ENCODE measurements at places on chromosomes 13 and 19. TPM values are rescaled to one million over a fixed set of nuclear protein-coding genes. Genes with fewer than 3 reads are reported as not detected.

The ZNF69 gene
- total RNA-seq: 15.0 TPM

- peaks cover 8% of the 10 kb centered on the region for H3K4me1 ChIP-seq
- H3K27ac ChIP-seq: no peak overlapping the region
- no peaks in the 10 kb centered on the region for H3K36me3 ChIP-seq
Measured at GRCh38 chr13:100131863-100132574, 43.1 kb downstream of the PCCA start.

DNA sequence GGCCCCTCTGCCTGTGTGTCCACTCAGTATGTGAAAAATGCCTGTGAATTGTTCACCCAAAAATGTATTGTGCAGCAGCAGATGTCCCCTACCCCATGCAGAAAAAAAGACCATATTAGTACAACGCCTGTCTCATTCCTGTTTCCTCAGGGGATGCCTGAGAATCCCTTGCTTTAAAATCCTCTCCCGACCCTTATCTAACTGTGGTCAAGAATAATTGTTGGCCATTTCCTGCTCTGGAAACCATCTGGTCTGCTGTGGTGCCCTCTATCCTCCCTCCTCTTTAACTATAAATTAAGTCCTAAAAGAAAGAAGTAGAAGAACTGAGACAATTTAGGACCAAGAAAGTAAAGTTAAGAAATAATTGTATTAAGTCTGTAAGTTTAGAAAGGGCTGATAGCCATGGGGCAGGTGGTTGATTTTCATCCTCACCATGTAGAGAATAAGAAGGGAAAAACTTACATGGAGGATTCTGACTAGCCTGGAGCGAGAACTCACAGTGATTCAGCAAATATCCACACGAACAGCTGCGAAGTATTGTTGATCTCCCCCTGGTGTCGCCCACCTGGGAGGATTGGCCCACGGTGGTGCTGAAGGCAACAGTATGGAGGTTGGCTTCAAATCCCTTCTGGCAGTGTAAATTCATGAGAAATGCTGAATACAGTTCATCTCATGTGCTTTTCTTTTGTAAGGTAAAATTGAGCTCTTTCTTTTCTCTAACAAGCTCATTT is 85.6 kb downstream of the COL4A2 start:
- DNase-seq: no peak
- H3K4me3 ChIP-seq: no peak overlapping the region
- peak overlapping the region; percentile 98 for H3K27ac ChIP-seq
- H3K36me3 ChIP-seq: no peaks in the 10 kb centered on the region

DNA sequence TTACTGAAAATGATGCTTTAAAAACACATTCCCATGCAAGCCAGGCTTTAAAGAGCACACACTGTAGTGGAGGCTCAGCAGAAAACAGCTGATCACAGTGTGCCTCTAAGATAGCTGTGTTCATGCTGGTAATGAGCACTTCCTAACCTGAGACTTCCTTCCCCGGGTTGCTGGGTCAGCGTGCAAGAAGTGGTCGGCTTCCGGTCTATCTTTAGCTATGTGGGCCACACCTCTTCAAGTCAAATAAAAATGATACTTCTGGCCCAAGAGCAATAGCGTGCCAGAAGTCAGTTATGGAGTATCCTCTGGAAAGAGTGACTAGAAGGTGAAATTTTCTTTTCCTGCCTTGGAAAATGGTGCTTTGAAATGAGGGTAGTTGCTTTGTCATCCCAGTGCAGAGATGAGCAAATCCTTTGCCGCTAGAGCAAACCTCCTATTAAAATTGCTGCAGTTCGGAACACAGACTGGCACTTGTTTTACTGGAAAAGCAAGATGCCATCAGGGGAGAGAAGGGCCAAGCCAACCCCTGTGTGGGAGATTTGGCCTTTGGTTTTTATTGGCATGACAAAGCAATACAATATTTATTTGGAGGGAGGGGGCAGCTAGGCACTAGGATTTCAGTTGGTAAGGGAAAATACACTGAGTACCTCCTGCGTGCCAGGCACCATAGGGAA is 64.2 kb downstream of the ARHGAP35 start:
- peaks cover 4% of the 10 kb centered on the region for H3K36me3 ChIP-seq
- no peak for DNase-seq
- peak overlapping the region; percentile 23 for H3K4me3 ChIP-seq
- H3K4me1 ChIP-seq: peaks cover 57% of the 10 kb centered on the region

DNA sequence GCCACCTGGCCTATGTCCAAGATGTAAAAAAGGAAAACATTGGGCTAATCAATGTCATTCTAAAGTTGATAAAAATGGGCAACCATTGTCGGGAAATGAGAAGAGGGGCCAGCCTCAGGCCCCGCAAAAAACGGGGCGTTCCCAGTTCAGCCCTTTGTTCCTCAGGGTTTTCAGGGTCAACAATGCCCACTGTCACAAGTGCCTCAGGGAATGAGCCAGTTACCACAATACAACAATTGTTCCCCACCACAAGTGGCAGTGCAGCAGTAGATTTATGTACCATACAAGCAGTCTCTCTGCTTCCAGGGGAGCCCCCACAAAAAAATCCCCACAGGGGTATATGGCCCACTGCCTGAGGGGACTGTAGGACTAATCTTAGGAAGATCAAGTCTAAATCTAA is 112.5 kb downstream of the ZNF486 start:
- H3K27ac ChIP-seq: no peak overlapping the region
- no peaks in the 10 kb centered on the region for H3K27me3 ChIP-seq
- no peaks in the 10 kb centered on the region for H3K36me3 ChIP-seq
- no peak overlapping the region for H3K4me3 ChIP-seq
- DNase-seq: no peak

GRCh38 chr19:47280183-47280797 is 5.6 kb downstream of the INAFM1 start:
- H3K27me3 ChIP-seq: no peaks in the 10 kb centered on the region
- H3K4me3 ChIP-seq: no peak overlapping the region
- peak overlapping the region; percentile 72 for H3K27ac ChIP-seq
- no peak for DNase-seq
- no peaks in the 10 kb centered on the region for H3K36me3 ChIP-seq

GRCh38 chr13:95644601-95645052 is at the start of gene DZIP1:
Gene DZIP1, minus strand, starts transcription at chr13:95644706. Its CDS starts 2,677 bp downstream, at chr13:95642029.
- peaks cover 21% of the 10 kb centered on the region for H3K4me1 ChIP-seq
- H3K36me3 ChIP-seq: no peaks in the 10 kb centered on the region
- DNase-seq: peak; percentile 15
- peak within 1 kb of the TSS; percentile 59 for H3K27ac ChIP-seq
- H3K4me3 ChIP-seq: peak within 1 kb of the TSS; percentile 87

DNA sequence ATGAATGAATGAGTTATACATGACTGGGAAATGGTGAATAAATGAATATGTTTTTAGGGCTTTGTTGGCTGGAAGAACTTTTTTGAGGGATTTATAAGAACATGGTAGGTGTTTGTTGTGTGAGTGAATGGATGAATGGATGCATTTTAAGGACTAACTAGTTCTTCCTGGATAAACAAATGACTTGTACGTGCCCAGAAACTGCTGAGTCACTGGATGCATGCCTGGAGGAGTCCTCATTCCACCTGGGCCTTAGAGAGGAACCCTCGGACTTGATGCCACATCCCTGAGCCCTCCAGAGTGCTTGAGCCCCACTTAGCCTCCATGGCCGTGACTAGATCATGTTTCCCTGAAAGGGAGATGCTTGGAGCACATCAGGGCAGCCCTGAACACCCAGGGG is 153.4 kb downstream of the DPF1 start:
- H3K36me3 ChIP-seq: no peaks in the 10 kb centered on the region
- no peak overlapping the region for H3K27ac ChIP-seq

- H3K4me1 ChIP-seq: no peaks in the 10 kb centered on the region
- H3K36me3 ChIP-seq: no peaks in the 10 kb centered on the region
Measured at GRCh38 chr13:104759069-104759468, 1692.9 kb upstream of the SLC10A2 start.

- H3K4me1 ChIP-seq: no peaks in the 10 kb centered on the region
- H3K27me3 ChIP-seq: no peaks in the 10 kb centered on the region
- no peak overlapping the region for H3K4me3 ChIP-seq
Measured at GRCh38 chr13:97000295-97000925, 6.1 kb upstream of the OXGR1 start.

DNA sequence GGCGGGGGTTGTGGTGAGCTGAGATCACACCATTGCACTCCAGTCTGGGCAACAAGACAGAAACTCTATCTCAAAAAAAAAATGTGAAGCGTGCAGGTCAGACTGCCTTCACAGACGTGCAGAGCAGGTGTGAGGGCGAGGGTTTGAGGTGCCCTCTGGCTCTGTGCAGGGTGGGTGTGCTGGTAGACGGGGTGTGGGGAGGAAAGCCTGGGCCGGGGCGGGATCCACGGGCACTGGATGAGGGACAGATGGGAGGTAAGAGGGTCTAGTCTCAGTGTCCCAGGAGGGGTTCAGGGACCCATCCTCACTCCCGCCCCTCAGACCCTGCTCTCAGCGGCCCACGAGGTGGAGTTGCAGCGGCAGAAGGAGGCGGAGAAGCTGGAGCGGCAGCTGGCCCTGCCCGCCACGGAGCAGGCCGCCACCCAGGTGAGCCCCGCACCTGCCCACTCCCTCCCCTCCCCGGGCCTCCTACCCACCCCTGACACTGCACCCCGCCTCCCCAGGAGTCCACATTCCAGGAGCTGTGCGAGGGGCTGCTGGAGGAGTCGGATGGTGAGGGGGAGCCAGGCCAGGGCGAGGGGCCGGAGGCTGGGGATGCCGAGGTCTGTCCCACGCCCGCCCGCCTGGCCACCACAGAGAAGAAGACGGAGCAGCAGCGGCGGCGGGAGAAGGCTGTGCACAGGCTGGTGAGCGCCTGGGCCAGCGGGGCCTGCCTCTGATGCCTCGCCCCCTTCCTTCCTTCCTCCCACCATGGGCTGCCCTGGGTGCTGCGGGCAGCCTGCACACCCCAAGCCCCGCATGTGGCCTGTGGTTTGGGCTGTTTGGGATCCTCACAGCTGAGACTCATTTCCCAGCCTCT is 9.1 kb downstream of the NOP53 start:
- H3K4me3 ChIP-seq: no peak overlapping the region
- peaks cover 89% of the 10 kb centered on the region for H3K36me3 ChIP-seq
- DNase-seq: no peak
- H3K4me1 ChIP-seq: no peaks in the 10 kb centered on the region
- H3K27ac ChIP-seq: no peak overlapping the region

- H3K27me3 ChIP-seq: no peaks in the 10 kb centered on the region
- peaks cover under 1% of the 10 kb centered on the region for H3K36me3 ChIP-seq
- no peak overlapping the region for H3K4me3 ChIP-seq
- no peak overlapping the region for H3K27ac ChIP-seq
Measured at GRCh38 chr13:106548064-106548696, 12.7 kb upstream of the EFNB2 start.

DNA sequence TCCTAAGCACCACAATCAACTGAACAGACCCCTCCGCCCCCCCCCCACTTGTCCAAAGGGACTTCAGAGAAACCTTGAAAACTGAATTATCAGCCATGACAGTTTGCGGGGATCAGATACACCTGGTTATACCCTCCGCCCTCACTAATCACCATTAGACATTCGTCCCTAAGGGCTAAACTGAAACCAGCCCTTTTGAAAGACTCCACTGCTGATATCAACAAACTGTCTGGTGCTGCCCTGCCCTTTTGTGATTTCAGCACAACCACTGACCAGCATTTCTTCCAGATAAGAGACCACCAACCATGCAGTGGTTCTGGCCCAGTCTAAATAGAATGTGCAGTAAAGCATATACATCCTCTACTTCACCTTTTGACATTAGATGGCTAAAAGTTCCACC is 1422.9 kb downstream of the EFNB2 start:
- H3K4me3 ChIP-seq: no peak overlapping the region
- no peak overlapping the region for H3K27ac ChIP-seq
- H3K4me1 ChIP-seq: no peaks in the 10 kb centered on the region

The TMEM38A gene
- 11.9 TPM for total RNA-seq

The CAPN12 gene
- 0.81 TPM for total RNA-seq

Measured in thoracic aorta (tissue), 2 donors.